Stimulated activated CD4-positive, alpha-beta T cell treated with anti-CD3 and anti-CD28 coated beads, Interleukin-15, amount 100 ng/mL, for 24 hours (primary cell): ENCODE measurements at places on chromosomes 4 and X.
A peak's percentile ranks its signal among the peaks of the same experiment; 100 is the strongest.

- no peak for DNase-seq
These were observed at the start of gene VGLL1 for GRCh38 chrX:136531951-136532350. Gene VGLL1, plus strand, starts transcription at chrX:136532215. Its CDS starts 3,806 bp downstream, at chrX:136536021.

GRCh38 chr4:81404294-81404693 lies 67.4 kb downstream of the RASGEF1B start:
- DNase-seq = no peak

- DNase-seq = no peak
These were observed 153.0 kb upstream of the RPS6KA6 start for GRCh38 chrX:84340968-84341367.

- no peak for DNase-seq
These were observed 34.6 kb downstream of the SEPTIN11 start for GRCh38 chr4:76984127-76984526.

DNA sequence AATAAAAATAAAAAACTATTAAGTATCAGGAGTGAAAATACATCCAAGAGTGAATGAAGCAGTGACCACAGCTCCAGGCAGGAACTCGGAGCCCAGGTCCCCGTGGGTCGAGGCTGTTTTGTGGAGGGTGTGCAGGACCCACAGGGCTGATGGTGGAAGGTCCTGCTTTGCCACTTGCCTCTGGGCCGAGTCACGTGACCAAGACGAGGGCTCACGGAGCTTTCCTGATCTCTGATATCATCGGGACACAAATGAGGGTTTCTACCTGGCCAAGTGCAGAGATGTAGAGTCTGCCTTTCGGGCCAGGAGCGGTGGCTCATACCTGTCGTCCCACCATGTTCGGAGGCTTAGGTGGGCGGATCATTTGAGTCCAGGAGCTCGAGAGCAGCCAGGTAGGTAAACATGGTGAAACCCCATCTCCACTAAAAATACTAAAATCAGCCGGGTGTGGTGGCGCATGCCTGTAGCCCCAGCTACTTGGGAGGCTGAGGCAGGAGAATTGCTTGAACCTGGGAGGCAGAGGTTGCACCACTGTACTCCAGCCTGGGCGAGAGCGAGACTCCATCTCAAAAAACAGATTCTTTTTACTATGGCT lies 7.2 kb downstream of the SLC25A6 start:
- DNase-seq = peak; percentile 15

DNA sequence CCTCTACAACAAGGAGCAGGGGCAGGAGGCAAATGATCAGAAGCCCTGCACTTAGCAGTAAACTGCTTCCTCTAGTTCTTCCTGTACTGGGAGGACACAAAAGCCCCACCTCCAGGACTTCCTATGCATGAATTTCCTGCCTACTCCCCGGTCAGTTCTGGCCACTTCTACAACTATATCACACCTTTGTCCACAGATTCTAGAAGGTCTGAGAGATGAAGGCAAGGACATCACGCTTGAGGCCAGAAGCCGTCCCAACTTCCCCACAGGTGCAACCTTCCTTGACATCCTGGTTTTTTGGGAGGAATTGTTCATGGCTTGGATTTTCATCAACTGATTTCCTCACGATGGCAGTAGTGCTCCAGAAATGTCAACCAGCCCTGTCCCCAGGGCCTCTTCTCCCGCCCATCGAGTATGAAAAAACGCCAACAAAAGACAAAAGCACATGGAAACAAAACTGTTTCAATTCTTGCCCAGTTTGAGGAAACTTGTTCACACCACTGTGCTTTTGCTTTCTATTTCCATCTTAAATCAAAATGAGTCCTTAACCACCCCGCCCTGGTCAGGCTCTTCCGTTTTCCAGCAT lies 206.5 kb upstream of the STK26 start:
- peak; percentile 66 for DNase-seq

GRCh38 chrX:32501606-32502005 lies 709.7 kb downstream of the DMD start:
- DNase-seq = no peak

DNA sequence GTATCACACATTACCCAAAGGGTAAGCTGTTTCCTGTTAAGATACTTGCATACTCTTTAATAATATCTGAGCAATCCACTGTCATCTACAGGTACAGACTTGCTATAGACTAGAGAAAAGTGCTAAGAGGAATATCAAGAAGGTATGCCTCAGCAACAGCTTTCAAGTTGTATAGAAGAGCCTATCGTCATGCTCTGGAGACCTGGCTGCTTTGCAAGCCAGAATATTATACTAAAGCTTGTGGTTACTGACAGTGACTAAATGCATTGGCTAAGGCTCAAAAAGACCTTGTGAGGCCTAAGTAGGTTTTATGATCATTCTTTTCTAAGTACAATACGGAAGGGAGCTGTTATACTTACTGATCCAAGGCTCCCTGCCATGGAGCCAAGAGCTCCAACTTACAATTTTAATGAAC lies 11.3 kb downstream of the LAMP2 start:
- DNase-seq = no peak

DNA sequence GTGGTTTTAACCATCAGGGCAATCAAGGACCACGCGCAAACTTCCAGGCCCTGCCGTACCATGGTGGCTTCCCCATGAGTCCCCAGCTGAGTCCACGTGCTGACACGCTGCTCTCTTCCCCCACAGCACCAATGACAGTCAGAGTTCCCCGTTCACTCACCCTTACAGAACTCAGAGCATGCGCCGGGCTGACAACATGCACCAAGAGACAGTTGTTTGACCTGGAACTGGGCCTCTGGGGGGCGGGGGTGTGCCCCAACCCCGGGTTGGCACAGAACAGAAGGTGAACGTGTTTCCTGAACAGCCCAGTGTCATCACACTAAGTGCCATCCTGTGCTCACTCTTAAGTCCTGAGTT lies 29.4 kb downstream of the IRF2 start:
- DNase-seq = peak; percentile 50

- no peak for DNase-seq
These were observed 32.7 kb upstream of the JADE1 start for GRCh38 chr4:128776794-128777216.

GRCh38 chrX:136039968-136040367 lies 54.7 kb downstream of the SLC9A6 start:
- DNase-seq = no peak
